ENCODE measurements at places on chromosomes 12 and 14. TPM values are rescaled to one million over a fixed set of nuclear protein-coding genes. Genes with fewer than 3 reads are reported as not detected.

GRCh38 chr14:55739967-55740648 lies 160.1 kb downstream of the KTN1 start:
- DNase-seq = no peak

- no peak for DNase-seq
Measured at GRCh38 chr14:68512088-68512487, 280.8 kb downstream of the ZFP36L1 start.

DNA sequence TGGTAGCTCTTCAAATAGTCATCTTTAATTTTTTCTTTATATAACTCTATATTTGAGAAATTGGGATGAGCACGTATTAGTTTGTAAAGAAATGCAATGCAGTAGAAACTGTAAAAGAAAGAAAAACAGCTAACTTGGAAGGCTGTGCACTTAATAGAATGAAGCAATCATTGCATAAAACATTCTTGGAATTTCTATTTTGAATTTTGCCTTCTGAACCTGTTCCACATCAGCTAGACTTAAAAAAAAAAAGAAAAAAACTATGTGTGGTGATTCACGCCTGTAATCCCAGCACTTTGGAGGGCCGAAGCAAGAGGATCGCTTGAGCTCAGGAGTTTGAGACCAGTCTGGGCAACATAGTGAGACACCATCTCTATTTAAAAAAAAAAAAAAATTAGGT lies 29.4 kb downstream of the SCN8A start:
- DNase-seq = no peak

- peak; percentile 90 for DNase-seq
Measured at GRCh38 chr12:12716793-12717585, at the start of gene CDKN1B. TSS of gene CDKN1B (plus strand) at chr12:12717368. CDS start at chr12:12717840, 472 bp downstream.

DNA sequence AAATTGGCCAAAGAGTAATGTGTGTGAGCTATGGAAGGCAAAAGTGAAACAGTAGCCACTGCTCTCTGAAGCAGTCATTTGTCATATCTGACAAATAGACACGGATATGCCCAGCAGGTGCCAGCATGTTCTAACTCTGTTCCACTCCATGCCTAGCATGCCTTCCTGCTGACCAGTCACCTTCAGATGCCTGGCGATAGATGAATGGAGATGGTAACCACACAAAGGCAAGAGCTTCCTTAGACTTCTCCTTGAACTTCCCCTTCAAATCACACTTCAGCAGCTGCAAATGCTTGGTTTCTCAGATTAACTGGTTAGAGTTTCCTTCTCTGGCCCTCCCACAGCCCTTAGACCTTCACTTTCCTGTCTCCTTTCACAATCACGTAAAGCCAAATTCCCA lies 429.9 kb downstream of the DAD1 start:
- DNase-seq = no peak

GRCh38 chr12:90773491-90773890 lies 181.5 kb downstream of the CCER1 start:
- DNase-seq = no peak

GRCh38 chr14:104816616-104816884 lies 15.6 kb downstream of the ZBTB42 start:
- no peak for DNase-seq

DNA sequence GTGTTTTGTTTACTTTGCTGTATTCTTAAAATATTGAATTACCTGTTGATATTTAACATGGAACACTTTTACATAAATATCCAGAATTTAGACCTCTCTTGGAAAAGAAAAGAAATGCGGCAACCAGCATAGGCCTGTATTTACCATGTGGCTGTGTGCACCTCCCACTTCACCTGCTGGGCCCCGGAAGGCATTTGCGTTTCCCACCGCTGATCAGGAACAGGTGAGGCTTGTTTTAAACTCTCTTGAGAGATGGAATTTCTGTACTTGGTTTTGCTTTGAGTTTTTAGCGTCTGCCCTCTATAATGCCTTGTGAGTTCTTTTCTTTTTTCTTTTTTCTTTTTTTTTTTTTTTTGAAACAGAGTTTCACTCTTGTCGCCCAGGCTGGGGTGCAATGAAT lies 124.2 kb downstream of the GLT1D1 start:
- no peak for DNase-seq

DNA sequence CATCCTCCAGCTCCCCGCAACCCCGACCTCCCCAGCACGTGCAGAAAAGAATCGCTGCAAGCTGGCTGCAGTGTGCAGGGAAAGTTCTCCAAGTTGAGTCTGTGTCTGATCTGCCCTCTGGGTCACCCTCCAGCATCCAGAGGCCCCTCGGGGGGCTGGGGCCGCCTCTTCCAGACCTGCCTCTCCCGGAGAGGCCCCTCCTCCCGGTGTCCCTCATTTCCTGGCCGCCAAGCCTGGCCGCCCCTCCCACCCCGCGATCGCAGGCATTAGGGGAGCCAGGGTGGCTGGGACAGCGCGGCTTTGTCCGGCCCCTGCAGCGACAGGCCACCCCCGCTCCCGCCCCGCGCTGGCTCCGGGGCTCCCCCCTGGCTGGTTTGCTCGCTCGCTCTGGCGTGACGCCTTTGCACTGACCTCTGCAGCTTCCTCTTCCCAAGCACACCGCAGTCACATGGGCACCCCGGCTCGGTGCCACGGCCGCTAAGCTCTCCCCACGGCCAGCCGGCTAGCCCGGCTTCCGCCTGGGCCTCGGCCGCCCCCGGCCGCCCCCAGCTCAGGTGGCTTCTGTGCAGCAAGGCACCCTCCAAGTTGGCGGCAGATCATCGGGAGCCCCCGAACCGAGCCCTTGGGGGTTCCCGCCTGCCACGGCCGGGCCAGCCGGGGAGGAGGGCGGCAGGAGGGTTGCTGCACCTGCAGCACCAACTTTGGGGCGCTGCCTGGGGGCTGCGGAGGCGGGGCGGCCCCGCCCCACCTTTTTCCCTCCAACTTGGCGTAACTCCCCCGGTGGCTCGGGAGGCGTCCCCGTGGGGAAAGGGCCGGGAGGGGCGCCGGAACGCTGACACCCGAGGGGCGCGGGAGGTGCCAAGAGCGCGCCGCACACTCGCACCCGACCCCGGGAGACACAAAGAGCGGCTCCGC lies 43.7 kb downstream of the KDM2B start:
- DNase-seq = peak; percentile 77

DNA sequence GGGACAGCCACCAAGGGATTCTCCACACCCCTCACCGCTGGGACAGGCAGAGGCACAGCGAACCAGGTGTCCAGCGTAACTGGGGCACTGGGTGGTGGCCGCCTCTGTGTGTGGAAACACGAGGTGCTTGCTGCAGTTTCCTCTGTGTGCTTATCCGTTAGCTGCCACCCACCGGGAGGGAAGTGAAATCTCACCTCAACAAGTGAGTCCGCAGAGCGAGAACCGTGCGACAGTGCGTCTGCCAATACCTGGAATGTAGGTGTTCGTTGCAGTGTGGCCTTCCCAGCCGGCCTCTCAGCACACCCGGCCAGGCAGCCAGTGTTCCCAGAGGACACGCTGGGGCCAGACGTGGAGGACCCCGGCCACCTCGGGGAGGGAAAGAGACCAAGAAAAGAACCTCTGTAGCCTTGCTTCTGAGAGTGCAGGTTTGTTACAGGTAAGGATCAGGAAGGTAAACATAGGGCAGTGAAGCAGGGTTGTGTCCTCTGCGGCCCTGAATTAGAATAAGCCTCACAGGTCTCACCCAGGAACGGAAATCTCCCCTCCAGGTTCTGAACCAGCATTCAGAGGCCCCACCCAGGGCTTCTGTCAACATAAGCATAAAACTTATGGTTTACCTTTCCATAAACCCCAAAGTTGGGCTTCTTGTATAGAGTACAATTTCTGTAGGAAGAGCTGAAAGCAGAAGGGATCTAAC lies 1.5 kb downstream of the BCL2L14 start:
- DNase-seq = no peak

GRCh38 chr14:76780360-76780759 lies 19.1 kb downstream of the VASH1 start:
- DNase-seq = no peak

DNA sequence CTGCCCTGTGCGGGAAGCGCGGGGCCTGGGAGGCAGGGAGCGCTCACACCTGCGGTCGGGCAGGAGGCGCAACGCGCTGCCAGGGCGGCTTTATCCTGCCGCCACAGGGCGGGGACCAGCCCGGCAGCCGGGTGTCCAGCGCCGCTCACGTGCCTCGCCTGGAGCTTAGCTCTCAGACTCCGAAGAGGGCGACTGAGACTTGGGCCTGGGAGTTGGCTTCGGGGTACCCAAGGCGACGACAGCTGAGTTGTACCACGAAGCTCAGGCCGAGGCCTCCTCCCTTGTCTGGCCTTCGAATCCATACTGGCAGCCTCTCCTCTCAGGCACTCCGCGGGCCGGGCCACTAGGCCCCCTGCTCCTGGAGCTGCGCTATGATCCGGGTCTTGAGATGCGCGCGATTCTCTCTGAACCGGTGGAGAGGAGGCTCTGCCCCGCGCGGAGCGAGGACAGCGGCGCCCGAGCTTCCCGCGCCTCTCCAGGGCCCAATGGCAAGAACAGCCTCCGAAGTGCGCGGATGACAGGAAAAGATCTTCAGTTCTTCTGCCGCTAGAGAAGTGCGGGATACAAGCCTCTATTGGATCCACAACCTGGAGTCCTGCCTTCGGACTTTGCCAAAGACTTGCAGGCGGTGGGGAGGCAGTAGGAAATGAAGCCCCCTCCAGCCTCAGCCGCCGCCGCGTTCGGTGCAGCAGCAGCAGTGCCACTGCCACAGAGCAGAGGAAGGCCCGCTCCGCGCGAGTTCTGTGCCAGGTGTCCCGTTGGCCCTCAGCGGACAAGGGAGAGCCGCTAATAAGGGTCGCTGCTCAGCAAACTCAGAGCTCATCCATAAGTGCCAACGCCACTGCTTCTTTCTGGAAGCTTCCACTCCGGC lies 6.8 kb downstream of the SIX1 start:
- DNase-seq = no peak

- no peak for DNase-seq
Measured at GRCh38 chr12:112347581-112347982, 34.6 kb downstream of the HECTD4 start.

DNA sequence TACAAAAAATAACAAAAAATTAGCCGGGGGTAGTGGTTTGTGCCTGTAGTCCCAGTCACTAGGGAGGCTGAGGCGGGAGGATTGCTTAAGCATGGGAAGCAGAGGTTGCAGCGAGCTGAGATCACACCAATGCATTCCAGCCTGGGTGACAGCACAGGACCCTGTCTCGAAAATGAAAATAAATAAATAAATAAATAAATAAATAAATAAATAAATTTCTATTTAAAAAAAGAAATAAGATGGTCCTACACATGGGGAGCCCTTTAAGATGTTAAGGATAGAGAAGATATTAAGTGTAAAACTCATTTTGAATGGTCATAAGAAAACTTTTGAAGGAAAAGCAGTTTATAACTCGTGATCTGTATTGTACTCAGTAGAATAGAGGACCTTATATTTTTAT lies 8.2 kb upstream of the MRPL42 start:
- no peak for DNase-seq

- DNase-seq = no peak
Measured at GRCh38 chr14:26765301-26765700, 167.5 kb upstream of the NOVA1 start.

DNA sequence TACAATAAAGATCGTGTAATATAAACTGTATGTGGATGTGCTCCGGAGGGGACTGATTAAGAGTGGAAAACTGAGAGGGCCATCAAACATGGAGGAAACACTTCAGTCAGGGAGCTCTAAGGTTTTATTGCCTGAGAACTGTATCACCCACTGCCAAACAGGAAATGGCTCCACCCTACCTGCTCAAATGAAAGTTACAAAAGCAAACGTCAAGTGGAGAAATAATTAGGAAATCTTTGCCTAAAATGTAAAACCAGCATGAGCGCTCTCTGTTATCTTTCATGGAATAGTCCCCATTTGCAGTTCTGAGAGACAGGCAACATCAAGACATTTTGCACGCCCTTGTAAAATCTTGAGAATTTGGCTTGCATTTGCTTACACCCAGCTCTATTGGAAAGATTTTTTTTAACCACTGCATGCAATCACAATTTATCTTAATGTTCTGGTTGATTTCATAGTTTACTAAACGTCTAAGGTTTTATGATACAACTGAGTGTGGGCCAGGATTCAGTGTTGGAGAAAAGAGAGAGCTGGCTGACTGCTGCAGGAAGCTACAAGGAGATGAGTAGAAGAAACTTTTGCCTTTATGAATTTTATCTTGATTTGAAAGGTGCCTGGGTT lies 344.0 kb upstream of the PRICKLE1 start:
- DNase-seq = no peak

DNA sequence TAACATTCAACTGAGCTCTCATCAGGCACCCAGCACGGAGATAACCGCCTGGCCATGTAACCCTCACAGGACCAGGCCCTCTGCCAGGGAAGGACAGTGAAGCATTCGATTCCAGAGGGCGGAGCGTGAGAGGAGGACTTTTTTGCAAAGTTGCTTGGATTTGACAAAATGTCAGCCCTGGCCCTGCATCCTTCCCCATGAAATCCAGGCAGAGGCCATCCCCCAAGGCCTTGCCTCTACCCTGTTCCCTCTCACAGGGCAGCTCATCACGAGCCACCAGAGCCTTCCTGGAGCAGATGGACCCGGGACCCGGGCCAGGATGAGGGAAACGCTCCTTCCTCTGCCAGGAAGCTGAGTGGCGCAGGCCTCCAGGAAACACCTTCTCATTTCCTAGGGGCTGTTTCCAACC lies 17.0 kb downstream of the CAMKK2 start:
- no peak for DNase-seq

- DNase-seq = no peak
Measured at GRCh38 chr14:23485326-23485725, 15.8 kb downstream of the NGDN start.

The TMPRSS12 gene
- total RNA-seq = 0.45 TPM

The MUCL1 gene
- not detected for total RNA-seq

The HVCN1 gene
- 3.1 TPM for total RNA-seq

The CLEC12A gene
- total RNA-seq = 0.50 TPM

The AVPR1A gene
- total RNA-seq = 5.1 TPM

The DEPDC4 gene
- 2.6 TPM for total RNA-seq

Measured in type B pancreatic cell (in vitro differentiated cells).